ENCODE measurements at places on chromosomes 11 and 22.

GRCh38 chr22:17931400-17931825 lies 92.9 kb downstream of the MICAL3 start:
- H3K36me3 ChIP-seq, result no peaks in the 10 kb centered on the region
- H3K4me1 ChIP-seq, result peaks cover 37% of the 10 kb centered on the region
- no peaks in the 10 kb centered on the region for H3K27me3 ChIP-seq
- H3K27ac ChIP-seq, result no peak overlapping the region
- no peak overlapping the region for H3K4me3 ChIP-seq

DNA sequence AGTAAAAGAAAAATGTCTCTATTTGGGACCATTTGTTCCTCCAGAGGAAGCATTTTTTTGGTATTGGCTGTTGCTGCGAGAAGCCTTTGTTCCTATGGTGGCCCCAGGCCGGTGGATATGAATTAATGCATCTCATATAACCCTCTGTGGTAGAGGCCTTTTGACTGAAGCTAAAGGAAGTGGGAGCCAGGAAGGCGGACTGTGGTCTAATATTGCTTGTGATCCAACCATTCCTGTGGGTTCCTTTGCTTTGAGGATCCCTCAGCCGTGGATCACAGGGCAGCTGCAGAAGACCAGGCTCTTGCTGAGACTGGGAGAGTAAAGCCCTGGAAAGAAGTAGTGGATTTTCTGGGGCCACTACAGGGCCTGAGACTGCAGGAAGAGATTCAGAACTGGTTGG lies 68.3 kb upstream of the NAV2 start:
- no peaks in the 10 kb centered on the region for H3K27me3 ChIP-seq
- H3K4me1 ChIP-seq, result peaks cover 25% of the 10 kb centered on the region
- no peak overlapping the region for H3K27ac ChIP-seq
- H3K36me3 ChIP-seq, result no peaks in the 10 kb centered on the region

DNA sequence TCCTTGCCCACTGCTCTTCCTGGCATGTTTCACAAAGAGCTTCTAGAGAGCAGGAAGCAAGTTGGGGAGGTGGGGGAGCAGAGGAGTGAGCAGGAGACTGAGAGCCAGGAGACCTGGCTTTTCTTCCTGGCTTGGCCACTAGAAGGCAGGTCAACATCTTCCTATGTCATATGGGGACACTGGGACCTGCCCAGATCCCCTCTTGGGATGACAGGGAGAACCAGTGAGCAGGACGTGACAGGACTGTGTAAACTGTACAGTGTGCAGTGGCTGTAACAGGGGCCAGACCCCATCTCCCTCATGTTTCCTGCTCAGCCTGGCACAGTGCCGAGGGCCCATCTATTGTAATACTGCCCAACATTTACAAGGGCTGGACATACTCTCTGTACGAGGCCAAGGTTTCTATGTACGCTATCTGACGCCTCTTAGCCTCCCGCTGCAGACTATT lies 29.4 kb downstream of the GDPD5 start:
- H3K36me3 ChIP-seq, result no peaks in the 10 kb centered on the region
- no peaks in the 10 kb centered on the region for H3K27me3 ChIP-seq
- no peak overlapping the region for H3K4me3 ChIP-seq
- DNase-seq, result no peak
- no peak overlapping the region for H3K27ac ChIP-seq
- no peaks in the 10 kb centered on the region for H3K4me1 ChIP-seq

DNA sequence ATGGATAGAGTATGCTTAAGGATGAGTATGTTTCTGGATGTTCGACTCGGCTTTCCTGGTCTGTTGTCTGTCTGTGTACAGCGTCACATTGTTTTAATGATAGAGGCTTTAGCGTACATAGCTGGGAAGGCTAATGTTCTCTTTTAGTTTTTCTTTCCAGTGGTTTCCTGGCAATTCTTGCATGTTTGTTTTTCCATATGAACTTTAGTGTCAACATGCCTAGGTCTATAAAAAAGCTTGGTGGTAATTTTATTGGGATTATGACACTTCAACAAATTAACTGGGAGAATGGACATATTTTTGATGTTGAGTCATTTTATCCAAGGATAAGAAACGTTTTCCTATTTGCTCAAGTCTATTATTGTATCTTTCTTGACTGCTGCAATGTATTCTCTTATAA lies 17.6 kb downstream of the F2 start:
- no peaks in the 10 kb centered on the region for H3K4me1 ChIP-seq
- H3K36me3 ChIP-seq, result peaks cover 11% of the 10 kb centered on the region
- H3K27ac ChIP-seq, result no peak overlapping the region
- DNase-seq, result no peak
- H3K4me3 ChIP-seq, result no peak overlapping the region
